WTC11 (cell line): ENCODE measurements at places on chromosomes 3 and 15. TPM values are rescaled to one million over a fixed set of nuclear protein-coding genes. Genes with fewer than 3 reads are reported as not detected.

The PLSCR5 gene
- total RNA-seq = not detected in 3 replicates

GRCh38 chr3:160184655-160185054 is 40.6 kb upstream of the C3orf80 start:
- no peak for DNase-seq

- DNase-seq = no peak
These were observed 6.7 kb downstream of the NBEAL2 start for GRCh38 chr3:46986055-46986730.

The MKRN2OS gene
- total RNA-seq = 0.48 to 0.87 TPM in 2 of 3 replicates, not detected in the other

The TRAT1 gene
- total RNA-seq = 0.11 TPM in 2 of 3 replicates, not detected in the other

- no peak for DNase-seq
These were observed 48.7 kb upstream of the NR2E3 start for GRCh38 chr15:71761649-71762048.

GRCh38 chr3:135165260-135165659 is 370.2 kb downstream of the EPHB1 start:
- no peak for DNase-seq
